ENCODE measurements at places on chromosomes 2 and 18. TPM values are rescaled to one million over a fixed set of nuclear protein-coding genes. Genes with fewer than 3 reads are reported as not detected.
A peak's percentile ranks its signal among the peaks of the same experiment; 100 is the strongest.

The MYO3B gene
- 2.5 TPM for polyA plus RNA-seq

The AGAP1 gene
- 17.0 TPM for polyA plus RNA-seq

GRCh38 chr2:178513876-178514275 is 33.6 kb downstream of the PLEKHA3 start:
- H3K4me3 ChIP-seq, result no peak overlapping the region
- H3K36me3 ChIP-seq, result no peaks in the 10 kb centered on the region
- no peak for DNase-seq
- no peaks in the 10 kb centered on the region for H3K4me1 ChIP-seq
- no peak overlapping the region for H3K27ac ChIP-seq

The SH2D6 gene
- 1.0 TPM for polyA plus RNA-seq

The STK11IP gene
- polyA plus RNA-seq, result 31.3 TPM

DNA sequence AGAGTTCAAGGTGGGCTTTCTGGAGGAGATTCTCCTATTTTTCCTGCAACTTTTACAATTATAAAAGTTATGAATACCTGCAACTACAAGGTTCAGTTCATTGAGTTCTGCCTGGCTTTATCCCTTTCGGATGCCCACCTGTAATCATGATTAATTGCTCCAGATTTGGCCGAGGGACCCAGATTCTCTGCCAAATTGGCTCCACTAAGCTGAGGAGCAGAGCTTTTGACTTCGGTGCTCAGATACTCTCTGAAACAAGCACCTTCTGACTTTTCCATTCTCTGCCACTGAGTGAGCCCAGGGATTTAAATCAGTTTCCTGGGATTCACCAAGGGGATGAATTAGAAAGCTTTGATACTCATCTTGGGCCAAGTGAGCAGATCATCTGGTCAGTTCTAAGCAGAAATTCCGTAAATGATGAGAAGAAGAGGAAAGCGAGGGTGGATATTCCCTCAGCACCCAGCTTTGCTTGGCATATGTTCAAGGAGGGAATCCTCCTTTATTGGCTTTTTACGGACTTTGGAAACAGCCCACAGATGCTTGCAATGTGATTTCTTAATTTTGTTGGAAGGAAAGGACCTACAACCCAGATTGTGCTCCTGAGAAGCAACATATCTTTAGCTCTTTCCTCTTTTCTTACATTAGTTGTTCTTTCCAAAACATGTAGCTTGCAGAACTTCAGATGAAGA is 179.2 kb downstream of the SETBP1 start:
- H3K36me3 ChIP-seq, result no peaks in the 10 kb centered on the region
- H3K4me3 ChIP-seq, result no peak overlapping the region
- no peak for DNase-seq
- no peak overlapping the region for H3K27ac ChIP-seq
- H3K4me1 ChIP-seq, result peaks cover 13% of the 10 kb centered on the region
- H3K27me3 ChIP-seq, result no peaks in the 10 kb centered on the region

- no peak for DNase-seq
- H3K27ac ChIP-seq, result no peak overlapping the region
- no peaks in the 10 kb centered on the region for H3K36me3 ChIP-seq
These were observed 6.5 kb upstream of the ACTG2 start for GRCh38 chr2:73886357-73886756.

The IFIH1 gene
- 14.0 TPM for polyA plus RNA-seq

The CCDC74B gene
- 4.2 TPM for polyA plus RNA-seq

The ANKRD30B gene
- polyA plus RNA-seq, result not detected

The COL3A1 gene
- polyA plus RNA-seq, result 1,465 TPM

DNA sequence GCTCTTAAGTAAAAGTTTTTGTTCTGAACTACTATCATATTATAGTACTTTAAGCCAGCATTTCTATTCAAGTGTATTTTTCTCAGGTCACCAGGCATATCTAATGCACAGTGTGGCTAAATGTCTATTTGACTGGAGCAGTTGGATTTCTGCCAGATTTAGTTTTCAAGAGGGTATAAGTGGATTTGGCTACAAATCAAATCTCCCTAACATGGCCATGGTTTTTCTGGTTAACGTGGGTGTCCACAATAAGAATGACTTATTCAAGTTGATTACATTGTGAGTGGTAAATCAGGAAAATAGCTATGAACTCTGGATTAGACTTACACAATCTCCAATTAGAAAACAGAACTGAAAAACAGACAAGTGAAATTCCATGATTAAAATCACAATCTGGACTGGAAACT is 5.7 kb upstream of the CHN1 start:
- no peaks in the 10 kb centered on the region for H3K4me1 ChIP-seq
- no peak for DNase-seq
- no peaks in the 10 kb centered on the region for H3K36me3 ChIP-seq
- no peak overlapping the region for H3K4me3 ChIP-seq
- peaks cover 27% of the 10 kb centered on the region for H3K27me3 ChIP-seq

GRCh38 chr2:105038383-105039061 is 653 bp downstream of the MRPS9 start:
- H3K4me1 ChIP-seq, result no peaks in the 10 kb centered on the region
- H3K36me3 ChIP-seq, result no peaks in the 10 kb centered on the region
- H3K4me3 ChIP-seq, result peak overlapping the region; percentile 72
- no peaks in the 10 kb centered on the region for H3K27me3 ChIP-seq
- H3K27ac ChIP-seq, result peak overlapping the region; percentile 39

DNA sequence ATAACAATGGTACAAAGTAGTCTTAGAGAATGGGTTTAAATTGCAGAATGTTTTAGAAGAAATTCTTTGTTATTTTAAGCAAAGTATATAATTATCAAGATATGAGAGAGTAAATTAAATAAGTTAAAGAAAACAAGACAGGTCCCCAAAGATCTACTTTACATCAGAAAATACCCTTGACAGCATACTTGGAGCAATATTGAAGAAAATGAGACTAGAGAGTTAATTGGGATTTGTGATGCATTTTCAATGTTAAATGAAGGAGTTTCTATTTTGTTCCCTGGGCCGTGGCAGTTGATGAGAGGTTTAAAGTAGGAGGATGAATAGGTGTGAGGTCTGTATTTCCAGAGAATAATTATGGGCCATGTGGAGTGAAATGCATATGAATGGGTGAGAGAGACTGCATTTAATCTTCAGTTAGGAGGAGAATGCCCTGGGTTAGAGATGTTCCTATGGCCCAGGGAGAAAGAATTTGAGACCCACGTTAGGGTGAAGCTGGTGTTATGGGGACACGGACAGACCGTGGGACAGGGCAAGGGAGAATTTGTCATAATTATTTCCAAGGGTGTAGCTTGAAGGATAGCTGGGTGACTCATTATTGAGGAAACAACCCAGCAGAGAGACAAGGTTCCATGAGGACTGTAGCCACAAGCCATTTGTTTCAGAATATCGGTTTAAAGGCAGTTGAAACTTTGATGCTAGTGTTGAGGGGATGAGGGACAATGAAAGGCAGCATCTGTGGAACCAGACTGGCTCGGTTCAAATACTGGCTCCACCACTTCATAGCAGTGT is 22.7 kb downstream of the MGAT5 start:
- no peaks in the 10 kb centered on the region for H3K36me3 ChIP-seq
- no peak overlapping the region for H3K27ac ChIP-seq
- DNase-seq, result no peak
- H3K4me3 ChIP-seq, result no peak overlapping the region
- H3K4me1 ChIP-seq, result no peaks in the 10 kb centered on the region
